Hepatic stellate cell (primary cell): ENCODE measurements at places on chromosomes 1 and 21.

GRCh38 chr1:50977575-50978143 is 7.6 kb downstream of the CDKN2C start:
- peak; percentile 60 for DNase-seq

- no peak for DNase-seq
These were observed 8.3 kb downstream of the PGLYRP4 start for GRCh38 chr1:153340356-153340755.

GRCh38 chr1:60563777-60564535 is 490.4 kb upstream of the C1orf87 start:
- DNase-seq, result no peak

DNA sequence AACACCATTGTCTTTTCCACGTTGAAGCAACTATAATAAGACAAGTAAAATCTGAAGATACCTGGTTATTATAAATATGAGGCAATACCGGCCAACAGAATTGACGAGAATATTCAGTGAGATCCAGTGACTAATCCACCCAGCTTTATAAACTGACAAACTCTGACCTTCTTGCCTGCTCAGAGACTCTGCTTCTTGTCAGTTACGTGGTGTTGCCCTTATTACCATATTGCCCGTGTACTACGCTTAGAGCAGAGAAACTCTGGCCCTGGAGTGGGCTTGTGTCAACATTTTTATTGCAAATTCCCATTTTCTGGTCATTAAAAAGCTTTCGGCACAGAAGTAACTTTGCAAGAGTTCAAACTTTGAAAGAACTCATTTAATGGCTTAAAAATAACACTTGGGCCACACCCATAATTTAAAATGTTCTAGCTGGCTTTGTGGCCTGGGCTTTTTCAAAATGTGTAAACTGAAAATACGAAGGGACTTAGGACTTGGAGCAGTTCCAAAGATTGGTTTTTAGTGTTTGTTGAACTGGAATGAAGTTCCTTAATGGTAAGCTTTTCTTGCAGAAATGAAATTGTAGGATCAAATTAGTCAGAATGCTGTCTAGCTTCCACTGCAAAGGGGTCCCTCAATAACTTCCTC is 266.2 kb downstream of the LMO4 start:
- no peak for DNase-seq

- no peak for DNase-seq
These were observed 7.6 kb upstream of the C1orf21 start for GRCh38 chr1:184379111-184379752.

- DNase-seq, result no peak
These were observed 1458.8 kb downstream of the MRPL39 start for GRCh38 chr21:24148461-24148860.

GRCh38 chr1:157403203-157403602 is 149.1 kb downstream of the FCRL5 start:
- peak; percentile 31 for DNase-seq
